ENCODE measurements at places on chromosomes 2 and 18.

DNA sequence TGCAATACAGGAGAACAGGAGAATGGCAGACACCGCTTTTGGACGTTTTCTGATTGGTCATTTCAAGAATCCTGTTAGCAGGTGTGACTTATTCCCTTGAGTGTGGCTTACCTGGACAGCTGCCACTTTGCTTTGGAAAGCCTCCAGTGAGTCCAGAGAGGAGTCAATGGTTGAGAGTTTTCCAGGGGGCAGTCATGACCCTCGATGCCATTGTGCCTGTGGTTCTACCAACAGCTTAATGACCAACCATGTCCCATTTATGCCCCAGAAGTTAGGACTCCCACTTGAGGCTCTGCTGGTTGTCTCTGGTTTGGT, 12.4 kb downstream of the IGFBP2 start:
- no peak for DNase-seq

DNA sequence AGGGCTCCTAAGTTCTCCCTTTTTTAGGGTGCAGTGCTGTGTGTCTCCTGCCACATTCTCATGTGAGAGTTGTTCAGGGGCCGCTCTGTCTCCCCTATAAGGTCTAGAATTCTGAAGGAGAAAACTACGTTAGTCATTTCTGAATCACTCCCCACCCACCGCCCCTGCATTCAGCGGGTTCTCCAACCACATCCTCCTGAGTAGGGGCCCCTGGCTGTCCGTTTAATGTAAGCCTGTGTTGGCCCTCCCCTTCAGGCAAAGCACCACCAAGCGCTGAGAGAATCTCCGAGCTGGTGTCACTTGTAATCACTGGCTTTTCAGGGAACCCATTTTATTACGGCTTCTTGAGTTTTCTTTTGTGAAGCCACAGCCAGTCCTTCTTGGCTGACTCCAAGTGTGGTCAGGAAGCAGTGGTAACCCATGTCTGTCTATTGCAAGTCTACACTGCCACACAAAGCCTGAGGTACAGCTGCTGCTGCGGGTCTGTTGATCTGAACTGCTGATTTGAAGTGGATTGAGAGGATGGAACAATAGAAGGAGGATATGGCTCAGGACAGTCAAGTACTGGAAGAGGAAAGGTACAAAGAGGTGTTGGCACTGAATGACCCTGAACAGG, 16.9 kb downstream of the LCT start:
- DNase-seq = no peak

DNA sequence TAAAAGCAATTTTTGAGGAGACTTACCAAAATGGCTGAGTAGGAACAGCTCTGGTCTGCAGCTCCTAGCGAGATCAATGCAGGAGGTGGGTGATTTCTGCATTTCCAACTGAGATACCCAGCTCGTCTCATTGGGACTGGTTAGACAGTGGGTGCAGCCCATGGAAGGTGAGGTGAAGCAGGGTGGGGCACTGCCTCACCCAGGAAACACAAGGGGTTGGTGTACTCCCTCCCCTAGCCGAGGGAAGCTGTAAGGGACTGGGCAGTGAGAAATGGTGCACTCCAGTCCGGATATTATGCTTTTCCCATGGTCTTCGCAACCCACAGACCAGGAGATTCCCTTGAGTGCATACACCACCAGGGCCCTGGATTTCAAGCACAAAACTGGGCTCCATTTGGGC, 419.0 kb downstream of the NUP35 start:
- DNase-seq = no peak

GRCh38 chr18:77168811-77169311, 36.3 kb upstream of the MBP start:
- DNase-seq = no peak

DNA sequence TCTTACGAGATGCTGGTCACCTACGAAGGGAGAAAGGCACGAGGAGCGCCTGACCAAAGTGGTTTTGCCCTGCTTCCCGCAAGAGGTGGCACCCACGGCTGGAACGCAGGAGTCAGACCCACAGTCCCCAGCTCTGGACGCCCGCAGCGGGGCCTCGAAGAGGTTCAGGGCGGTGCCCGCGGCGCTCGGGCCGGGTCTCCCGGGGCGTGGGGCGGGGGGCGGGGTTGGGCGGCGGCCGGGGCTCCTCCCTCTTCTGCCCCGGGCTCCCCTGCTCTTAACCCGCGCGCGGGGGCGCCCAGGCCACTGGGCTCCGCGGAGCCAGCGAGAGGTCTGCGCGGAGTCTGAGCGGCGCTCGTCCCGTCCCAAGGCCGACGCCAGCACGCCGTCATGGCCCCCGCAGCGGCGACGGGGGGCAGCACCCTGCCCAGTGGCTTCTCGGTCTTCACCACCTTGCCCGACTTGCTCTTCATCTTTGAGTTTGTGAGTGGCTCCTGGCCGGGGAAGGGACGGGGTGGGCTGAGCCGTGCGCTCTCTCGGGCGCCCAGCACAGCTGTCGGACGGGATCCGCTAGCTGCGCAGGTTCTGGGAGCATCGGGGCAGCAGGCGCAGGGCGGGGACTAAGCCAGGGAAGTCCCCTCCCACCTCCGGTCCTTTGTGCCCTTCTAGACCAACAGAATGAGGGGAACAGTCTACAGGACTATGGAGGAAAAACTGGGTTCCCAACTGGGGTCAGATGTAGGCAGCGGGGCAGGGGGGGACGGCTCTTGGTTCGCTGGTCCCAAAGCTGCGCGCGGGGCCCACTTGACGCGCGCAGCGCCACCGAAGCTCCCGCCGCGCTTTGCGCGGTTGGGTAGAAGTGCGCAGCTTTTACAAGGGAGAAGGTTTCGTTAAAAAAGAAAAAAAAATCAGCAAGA, at the start of gene MAL:
TSS of gene MAL (plus strand) at position 303 of the 914 bp plus-strand sequence. CDS start at position 388, 85 bp downstream.
- peak; percentile 2 for DNase-seq

DNA sequence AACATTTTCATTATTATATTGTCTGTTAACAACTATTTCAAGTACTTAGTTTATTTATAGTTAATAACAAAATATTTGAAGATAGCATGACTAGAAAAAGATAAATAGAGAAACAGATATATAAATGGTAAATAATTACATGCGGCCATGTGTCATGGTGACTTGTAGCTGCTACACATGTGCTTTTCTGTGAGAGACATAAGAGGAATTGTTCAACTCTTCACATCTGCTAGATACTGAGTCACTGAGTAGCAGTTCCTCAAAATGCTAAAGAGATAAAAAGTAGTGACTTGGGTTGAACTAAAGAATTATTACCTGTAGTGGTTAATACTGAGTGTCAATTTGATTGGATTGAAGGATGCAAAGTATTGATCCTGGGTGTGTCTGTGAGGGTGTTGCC, 37.5 kb upstream of the SCN9A start:
- no peak for DNase-seq

- no peak for DNase-seq
Observed at GRCh38 chr2:15539999-15540398, 21.1 kb downstream of the NBAS start.

DNA sequence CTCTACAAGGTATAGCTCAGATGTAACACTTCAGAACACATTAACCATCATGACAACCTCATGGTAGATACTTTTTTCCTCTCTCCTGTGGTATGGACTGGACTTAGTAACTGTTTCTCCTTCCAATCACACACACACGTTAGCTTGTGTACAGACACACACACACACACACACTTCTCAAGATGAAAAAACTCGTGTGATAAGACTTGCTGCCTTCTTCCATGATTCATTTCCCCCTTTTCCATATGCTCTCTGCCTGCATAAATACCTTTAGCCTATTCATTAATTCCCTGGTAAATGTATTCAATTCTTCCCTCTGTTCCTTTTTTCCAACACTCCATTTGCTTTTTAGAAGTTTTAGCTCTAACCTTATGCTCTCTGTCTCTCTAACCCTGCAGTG, 118.9 kb upstream of the TANK start:
- no peak for DNase-seq

DNA sequence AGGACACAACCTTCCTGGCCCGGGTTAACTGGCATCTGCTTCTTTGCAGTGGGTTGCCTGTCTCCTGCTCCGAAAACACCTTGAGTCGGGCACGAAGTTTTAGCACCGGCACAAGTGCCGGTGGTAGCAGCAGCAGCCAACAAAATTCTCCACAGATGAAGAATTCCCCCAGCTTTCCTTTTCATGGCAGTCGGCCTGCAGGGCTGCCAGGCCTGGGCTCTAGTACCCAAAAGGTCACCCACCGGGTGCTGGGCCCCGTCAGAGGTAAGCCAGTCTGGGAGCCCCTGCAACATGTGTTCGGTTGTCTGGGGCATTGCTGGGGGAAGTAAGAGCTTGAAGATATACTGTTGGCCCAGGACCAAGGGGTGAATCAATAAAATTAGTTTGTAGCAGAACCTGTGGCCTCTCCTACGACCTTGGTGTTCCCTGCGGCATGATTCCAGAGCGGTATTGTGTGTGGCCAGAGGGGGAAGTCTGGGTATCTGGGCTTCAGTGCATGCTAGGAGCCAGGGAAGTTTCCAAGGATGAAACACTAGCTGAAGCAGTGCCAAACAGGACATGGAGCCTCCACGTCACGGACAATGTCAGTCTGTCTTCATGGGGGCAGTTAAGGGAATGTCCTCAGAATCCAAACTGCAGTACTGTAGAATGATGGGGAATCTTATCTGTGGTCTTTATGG, 7.8 kb downstream of the AGBL5 start:
- DNase-seq = no peak

GRCh38 chr2:75580606-75581005, 19.9 kb upstream of the EVA1A start:
- DNase-seq = no peak

GRCh38 chr2:73286134-73286655, 1.9 kb upstream of the FBXO41 start:
- no peak for DNase-seq

- no peak for DNase-seq
Observed at GRCh38 chr2:9300829-9301453, 94.3 kb downstream of the ASAP2 start.
